Activated effector memory CD4-positive, alpha-beta T cell treated with anti-CD3 and anti-CD28 coated beads, Interleukin-2, amount 50 U/mL, for 16 hours (primary cell): ENCODE measurements at places on chromosomes 16 and 17.

GRCh38 chr16:25709213-25709612 is 17.5 kb downstream of the HS3ST4 start:
- no peak for DNase-seq

GRCh38 chr16:10835281-10835931 is 16.8 kb upstream of the TVP23A start:
- no peak for DNase-seq

GRCh38 chr16:4433914-4434787 is 8.5 kb downstream of the DNAJA3 start:
- DNase-seq = no peak

GRCh38 chr17:67074781-67075180 is 30.4 kb downstream of the CACNG1 start:
- no peak for DNase-seq

DNA sequence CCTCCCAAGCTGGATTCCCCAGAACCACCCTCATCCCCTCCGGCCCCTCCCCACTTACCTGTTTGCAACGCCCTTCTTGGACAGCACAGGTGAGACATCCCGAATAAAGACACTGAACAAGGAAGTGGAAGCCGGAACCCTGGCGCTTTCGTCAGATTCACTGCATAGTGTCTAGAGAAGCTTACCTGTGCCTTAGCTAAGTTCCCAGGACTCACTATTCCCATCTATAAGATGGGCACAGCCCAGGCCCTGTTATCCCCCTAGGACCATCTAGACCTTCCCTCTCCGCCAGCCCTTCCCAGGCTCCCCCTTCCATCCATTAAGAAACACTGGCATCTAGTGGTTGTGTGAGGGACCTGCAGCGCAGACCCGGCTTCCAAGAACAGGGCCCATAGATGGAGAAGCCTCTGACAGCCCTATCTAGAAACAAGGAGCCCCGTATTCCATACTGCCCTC is 26.9 kb upstream of the RPL38 start:
- peak; percentile 75 for DNase-seq

GRCh38 chr16:82584553-82585152 is 42.1 kb upstream of the CDH13 start:
- no peak for DNase-seq

DNA sequence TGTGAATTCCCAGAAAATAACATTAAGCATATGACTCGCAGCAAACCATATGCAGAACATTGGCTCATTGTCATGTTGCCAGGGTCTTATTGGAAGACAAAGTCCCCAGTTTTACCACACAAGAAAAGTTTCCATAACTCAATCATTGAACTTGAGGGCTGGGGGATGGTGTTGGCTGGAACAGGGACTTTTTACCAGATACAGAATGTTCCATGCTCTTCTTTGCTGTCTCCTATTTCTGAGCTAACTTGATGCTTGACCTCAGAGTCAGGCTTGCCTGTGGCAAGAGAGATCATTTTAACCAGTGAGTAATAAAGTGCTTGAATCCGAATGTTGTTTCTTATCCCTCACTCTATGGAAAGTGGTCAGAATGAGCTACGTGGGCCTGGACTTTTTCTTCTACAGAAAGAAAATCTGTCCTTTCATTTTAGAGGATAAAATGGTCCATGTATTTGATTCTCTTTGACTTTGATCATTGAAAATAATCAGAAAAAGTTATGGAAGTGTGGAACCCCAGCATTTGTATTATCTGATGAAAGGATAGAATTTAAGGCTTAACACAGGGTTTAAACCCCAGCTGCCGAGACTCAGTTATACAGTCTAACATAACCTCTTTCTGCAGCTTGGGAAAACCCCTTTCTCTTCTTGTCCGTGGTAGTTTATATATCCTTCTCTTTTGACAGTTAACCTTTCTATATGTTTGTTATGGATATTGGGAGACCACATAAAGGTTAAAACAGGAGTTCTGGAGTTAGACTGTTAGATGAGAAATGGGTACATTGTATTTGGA is 67.0 kb downstream of the TUBD1 start:
- DNase-seq = peak; percentile 75

- no peak for DNase-seq
These were observed 44.4 kb downstream of the ZNF778 start for GRCh38 chr16:89261691-89262563.

- no peak for DNase-seq
These were observed 1.4 kb upstream of the SPNS2 start for GRCh38 chr17:4497101-4497824.

DNA sequence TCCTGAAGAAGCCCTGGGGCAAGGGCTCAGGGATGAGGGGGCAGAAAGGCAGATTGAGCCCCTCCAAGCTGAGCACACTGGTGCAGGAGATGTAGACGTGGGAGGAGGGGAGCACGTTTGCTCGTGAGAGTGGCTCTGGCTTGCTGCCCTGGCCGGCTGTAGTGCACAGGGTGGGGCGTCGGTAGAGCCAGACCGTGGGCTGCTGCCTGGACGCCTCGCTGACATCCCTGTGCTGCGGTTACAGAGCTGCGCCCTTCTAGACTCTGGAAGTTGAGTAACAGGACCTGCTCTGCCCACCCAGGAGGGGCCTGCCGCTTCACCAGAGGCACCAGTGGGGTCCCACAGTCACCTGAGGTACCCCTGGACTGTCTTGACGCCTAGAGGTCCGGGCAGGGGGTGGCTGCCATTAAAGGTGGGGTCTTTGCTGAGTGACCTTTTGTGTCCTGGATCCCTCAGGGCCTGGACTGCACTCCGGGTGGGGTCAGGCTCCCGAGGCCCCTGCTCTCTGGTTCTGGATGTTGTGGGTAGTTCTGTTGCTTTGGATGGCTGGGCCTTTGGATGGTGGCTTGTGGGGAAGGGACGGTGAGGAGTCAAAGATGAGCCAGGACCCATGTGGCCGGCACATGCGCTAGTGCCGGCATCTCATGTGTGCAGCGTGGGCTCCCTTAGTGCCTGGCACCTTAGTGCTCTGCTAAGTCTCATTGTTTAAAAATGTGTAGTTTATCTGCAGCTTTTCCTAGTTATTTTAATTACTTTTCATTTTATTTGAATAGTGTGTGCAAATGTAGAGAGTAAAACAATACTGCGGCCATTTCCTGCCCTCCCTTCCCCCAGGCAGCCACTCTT is 41.7 kb downstream of the PGS1 start:
- DNase-seq = no peak

DNA sequence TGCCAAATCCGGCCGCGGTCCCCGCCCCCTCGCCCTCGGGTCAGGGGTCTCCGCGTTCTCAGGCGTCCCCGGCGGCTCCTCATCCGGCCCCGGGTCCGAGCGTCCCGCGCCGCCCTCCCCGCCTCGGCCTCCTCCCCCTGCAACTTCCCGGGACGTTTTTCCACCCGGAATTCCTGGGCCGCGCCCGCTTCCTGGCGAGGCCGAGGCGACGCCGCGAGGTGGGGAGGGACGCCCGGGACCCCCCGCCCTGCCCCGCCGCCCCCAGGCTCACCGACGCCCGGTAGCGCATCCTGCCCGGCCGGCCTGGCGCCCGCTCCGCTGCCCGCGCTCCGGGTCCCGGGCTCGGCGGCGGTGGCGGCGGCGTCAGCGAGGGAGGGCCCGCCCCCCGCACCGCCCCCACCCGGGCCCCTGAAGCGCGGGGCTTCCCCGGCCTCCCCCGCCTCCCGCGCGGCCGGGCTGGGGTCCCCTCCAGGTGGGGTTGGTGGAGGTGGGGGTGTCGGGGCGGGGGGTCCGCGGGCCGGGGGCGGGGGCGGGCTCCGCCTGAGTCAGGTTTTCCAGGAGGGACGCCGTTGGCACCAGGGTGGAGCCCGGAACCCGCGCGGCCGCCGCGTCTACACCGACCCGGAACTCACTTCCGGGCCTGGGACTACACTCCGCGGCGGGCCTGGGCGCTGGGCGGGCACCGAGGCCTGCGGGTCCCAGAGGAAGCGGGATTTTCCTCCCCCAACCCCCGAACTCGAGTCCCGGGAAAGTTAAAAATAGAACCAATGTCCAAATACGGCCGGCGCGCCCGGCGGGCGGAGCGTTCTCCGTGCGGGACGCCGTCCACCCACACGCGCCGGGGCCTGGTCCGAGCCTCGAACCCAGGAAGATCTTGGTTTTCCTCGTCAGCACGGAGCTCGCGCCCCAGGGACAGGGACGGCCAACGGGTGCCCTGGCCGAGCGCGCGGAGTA is 6.8 kb downstream of the MYO1C start:
- peak; percentile 90 for DNase-seq

DNA sequence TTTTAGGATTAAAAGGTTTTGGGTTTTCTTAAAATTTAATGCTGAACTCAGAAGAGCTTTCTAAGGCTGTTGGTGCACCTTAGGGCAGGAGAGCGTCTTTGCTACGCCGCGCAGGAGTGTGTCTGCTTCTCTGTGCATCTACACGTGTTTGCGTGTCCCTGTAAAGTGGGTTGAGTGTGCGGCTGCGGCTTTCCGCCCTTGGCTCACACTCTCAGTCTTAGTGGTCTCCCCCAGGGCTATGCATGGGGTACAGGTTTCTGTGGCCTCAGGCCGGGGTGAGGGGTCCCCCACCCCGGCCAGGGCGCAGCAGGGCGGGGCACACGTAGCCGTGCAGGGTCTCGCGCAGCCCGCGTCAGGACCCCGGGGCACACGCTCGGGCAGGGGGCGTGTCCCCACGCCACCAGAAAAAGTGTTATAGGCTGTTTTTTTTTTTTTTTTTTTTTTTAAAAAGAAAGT is 727 bp upstream of the TENT4B start:
- peak; percentile 88 for DNase-seq

DNA sequence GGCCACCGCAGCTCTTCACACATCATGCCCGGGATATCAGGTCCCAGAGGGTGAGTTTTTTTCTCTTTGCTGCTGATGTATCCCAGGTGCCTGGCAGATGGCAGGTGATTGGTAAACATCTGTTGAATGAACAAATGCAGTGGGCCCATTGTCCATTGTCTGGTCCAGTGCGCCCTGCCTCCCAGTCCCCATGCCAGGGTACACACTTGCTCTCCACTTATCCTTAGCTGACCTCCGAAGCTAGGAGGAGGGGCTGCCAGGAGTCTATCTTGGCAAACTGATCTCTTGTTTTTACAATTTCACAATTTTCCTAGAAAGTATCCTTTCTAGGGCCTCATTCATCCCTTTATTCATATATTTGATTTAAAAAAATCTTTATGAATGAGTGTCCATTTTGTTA is 196.0 kb downstream of the RAB11FIP4 start:
- DNase-seq = no peak

GRCh38 chr16:52456368-52456767 is 90.6 kb downstream of the TOX3 start:
- no peak for DNase-seq

GRCh38 chr17:58605470-58605869 is 86.4 kb downstream of the TEX14 start:
- no peak for DNase-seq

- no peak for DNase-seq
These were observed 1176.1 kb downstream of the CDH11 start for GRCh38 chr16:63945806-63946205.

DNA sequence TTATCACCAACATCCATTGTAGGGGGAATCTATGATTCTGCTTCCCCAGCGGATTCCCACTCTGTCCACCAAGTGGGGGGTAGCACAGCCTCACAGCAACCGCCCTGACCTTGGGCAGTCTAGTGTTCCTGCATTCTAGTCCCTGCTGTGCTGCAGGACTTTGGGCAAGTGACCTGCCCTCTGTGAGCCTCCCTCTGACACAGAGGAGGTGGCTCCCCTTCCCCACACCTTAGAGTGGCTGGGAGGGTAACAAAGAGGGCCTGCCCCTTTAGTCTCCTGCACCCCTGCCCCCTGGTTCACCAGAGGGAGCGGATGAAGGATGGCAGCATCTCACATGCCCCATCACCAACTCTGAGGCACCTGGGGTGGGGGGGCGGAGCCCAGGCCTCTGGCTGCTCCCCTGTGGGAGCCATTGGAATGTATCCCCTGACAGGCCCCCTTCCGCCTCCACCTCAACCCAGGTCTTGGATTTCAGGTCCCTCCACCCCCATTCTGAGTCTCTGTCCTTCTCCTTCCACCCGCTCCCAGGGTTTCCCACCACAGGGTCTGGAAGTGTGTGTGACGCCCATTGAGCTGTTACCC is 10.1 kb downstream of the GAS2L2 start:
- DNase-seq = no peak

GRCh38 chr16:56278196-56278855 is 87.0 kb downstream of the GNAO1 start:
- DNase-seq = peak; percentile 55

DNA sequence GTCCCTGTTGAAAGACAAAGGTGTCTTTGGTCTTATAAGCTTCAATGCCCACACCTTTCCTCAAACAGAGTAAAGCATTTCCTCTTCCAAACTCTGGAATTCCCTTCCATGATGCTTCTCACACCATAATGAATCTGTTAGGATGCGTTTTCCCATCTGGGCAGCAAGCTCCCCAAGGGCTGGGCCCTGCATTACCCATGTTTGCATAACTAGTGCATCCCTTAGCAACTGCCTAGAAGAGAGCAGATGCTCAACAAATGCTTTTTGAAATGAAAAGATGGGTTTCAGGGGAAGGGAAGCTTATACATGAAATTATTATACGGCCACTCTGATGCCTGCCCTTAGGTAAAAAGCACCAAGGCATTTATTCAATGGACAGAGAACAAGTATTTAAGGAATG is 124.5 kb upstream of the CCL2 start:
- DNase-seq = no peak

GRCh38 chr16:14955546-14956231 is 18.4 kb downstream of the NPIPA1 start:
- no peak for DNase-seq

DNA sequence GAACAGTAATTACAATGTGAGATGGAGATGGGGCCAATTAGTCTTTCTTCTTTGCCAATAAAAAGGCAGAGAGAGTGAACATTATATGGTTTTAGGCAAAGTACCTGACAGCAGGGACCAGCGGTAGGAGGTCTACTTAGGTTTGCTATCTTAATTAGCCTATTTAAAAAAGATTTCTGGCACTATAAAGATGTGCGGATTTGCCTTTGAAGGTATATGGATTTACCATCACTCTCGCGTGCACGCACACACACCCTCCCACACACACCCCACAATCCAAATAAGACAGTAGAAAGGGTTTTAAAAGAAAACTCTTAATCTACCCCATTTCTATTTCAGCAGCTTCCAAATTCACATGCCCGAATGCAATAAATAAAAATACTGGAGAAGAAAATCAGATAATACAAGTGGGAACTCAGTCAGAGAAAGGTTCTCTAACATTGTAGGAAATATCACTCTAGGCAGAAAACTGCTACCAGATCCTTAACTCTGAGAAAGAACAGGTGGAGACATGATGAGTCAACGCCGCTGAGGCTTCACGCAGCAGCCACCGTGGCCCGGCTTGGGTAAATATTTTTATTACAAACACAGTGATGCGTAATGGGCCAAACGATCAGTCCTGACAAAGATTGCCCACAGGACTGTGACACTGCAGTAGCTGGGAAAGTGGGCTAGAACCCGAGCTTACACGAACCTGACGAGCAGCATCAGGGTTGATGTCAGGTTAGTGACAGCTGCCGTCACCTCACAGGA is 66.6 kb upstream of the AXIN2 start:
- DNase-seq = no peak

DNA sequence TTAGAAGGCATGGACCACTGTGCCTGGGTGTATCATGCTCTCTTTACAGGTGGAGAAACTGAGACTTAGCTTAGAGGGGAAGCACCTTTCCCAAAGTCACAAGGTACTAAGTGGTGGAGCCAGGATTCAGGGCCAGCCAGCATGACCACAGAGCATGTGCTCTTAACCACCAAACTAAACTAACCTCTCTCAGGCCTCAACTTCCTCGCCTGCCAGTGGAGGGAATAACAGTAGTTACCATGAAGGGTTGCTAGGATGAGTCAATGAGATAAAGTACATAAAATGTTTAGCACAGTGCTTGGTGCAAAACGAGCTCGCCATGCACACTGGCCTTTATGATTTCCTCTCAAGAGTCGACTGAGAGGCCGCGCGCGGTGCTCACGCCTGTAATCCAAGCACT is 6.4 kb upstream of the MYO1C start:
- no peak for DNase-seq
